ENCODE measurements at places on chromosomes 1 and 21.
A peak's percentile ranks its signal among the peaks of the same experiment; 100 is the strongest.

DNA sequence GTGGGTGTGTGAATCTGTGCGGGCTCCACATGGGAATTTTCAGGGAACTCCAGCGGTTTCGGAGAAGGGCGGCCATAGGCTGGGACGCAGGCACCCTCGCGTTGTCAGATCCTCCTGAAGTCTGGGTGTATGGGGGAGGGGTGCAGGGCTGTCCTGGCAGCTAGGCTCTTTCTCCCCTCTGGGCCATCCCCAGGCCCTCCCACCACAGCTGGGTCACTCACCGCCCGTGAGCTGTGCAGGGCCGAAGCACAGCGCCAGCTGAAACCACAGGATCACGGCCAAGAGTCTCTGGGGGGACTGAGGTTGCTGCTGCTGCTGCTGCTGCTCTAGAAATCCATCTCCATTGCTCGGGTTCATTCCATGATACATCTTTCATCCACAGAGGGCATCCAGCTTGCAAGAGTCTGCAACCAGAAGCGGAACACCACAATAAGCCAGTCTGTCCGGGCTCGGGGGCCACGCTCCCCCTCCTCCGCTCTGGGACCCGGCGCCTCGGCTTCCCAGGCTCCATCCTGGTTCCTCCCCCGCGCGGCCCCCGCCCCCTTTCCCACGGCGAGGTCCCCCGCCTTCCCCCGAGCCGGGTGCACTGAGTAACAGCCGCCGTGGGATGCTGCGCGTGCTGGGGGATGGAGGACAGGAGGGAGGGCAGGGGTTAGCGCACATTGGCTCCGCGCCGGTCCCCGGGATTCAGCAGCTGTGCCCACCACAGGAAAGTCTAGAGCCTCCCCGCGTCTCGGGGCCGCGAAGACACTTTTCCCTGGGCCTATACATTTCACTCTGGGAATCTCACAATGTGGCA is 720 bp downstream of the SUSD4 start:
- DNase-seq, result peak; percentile 44

DNA sequence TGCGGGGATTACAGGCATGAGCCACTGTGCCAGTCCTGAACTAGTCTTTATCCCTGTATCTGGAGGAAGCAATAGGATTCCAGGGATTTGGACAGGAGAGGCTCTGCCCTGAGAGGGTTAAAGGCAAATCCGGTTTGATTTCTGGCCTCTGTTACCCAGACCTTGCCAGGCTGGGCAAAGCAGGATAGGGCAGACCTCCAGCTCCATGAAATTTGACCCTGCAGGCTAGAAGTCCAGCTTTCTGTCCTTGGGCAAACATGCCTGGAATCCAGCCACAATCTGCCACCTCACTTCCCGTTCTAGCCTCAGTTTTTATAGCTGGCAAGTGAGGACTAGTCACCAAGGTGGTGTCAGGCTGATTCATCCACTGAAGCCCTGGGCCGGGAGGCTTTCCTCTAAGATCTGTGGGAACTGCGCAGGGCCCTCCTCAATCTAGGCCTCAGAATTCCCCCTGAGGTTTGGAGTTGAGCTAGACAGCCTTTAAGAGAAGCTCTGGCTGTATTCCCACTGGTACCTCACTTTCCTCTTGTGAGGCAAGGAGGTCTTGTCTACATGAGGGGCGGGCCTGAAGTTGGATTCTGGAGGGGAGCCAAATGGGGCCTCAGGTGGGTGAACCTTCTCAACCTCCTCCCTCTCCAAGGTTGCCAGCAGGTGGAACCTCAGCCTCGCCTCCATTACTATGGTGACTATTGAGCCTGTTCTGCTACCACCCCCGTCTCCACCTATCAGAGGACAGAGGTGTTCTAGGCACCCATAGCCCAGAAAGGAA is 7.0 kb upstream of the P3R3URF start:
- DNase-seq, result no peak

DNA sequence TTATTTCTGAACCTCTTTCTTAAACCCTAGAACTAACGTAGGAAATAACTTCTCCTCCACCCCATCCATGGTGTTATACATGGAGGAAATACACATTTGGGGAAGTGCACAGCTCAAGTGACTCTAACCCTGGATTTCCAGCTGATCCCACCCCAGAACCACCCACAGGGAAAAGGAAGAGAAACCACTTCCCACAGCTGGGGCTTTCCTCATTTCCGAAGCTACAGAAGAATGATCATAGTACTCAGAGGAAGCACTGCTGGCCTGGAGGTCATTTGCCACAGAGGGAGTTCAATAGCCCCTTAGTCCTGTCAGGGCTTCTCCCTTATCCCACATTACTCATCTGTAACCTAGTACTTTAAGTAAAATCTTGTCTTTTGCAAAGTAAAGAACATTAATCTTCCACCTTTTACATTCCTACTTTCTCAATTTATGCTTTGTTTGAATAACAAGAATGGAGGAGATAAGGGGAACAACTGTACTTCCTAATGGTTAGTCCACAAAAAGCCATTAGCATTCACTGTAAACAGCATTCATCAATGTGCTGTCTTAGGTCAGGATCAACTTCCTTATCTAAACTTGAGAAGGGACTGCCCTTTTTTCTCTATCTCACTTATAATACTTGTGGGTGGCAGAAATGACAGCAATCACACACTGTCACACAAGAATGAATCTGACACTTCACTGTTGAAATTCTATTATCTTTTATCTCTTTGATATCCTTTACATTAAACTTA is 63.0 kb upstream of the RGS1 start:
- DNase-seq, result no peak

DNA sequence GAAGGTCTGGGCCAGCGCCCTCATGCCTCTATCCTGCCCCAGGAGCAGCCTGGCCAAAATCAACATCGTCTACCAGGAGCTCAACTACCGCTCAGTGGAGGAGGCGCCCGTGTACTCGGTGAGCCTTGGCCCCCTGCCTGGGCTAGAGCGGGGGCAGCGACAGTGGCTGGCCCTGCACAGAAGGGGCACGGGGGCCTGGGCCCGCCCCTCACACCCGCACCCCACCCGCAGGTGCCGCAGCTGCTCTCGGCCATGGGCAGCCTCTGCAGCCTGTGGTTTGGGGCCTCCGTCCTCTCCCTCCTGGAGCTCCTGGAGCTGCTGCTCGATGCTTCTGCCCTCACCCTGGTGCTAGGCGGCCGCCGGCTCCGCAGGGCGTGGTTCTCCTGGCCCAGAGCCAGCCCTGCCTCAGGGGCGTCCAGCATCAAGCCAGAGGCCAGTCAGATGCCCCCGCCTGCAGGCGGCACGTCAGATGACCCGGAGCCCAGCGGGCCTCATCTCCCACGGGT is 10.8 kb downstream of the SCNN1D start:
- DNase-seq, result no peak

DNA sequence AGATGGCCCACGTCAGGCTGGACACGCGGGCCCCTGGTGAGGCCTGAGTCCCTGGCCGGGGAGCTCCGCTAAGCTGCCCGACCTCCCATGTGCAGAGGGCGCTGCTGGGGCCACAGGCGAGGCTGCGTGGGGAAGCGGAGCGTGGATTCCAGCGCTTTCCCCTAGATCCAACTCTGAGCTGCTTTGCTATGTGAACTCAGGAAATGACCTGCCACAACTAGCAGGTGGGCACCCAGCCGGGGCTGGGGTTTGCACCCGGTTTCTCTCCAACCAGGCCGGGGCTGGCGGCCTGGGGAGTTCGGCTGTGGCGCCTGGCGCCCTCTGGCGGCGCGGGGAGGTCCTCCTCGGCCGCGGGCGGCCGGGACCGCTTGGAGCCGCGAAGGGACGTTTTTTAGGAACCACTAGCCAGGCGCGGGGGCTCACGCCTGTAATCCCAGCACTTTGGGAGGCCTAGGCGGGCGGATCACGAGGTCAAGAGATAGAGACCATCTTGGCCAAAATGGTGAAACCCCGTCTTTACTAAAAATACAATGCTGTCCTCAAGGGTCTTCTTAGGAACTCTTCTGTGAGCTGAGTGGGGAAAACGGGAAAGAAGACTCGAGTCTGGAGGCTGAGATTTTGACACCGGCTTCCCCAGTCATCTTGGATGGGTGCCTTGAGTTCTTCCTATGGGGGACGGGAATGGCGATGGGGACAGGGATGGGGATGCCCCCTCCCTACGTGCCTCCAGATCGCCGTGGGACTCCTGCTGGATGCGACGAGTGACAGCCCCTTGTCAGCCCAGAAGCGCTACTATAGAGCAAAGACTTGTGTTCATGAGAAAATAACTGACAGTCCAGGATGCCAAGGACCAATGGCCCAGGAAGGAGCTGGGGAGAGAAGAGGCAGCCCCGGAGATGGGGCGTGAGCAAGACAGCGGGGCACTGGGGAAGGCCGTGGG is 12.6 kb downstream of the PYCR2 start:
- DNase-seq, result peak; percentile 78

- peak; percentile 85 for DNase-seq
Measured at GRCh38 chr1:150151291-150152181, 1.8 kb downstream of the PLEKHO1 start.

- DNase-seq, result no peak
Measured at GRCh38 chr1:22662318-22662717, 9.3 kb downstream of the C1QB start.

All from activated naive CD4-positive, alpha-beta T cell treated with anti-CD3 and anti-CD28 coated beads, Interleukin-2, amount 10 ng/mL, durations not matched to agents 7 days and 5 days (primary cell).